ENCODE measurements at places on chromosomes 1 and 21.

DNA sequence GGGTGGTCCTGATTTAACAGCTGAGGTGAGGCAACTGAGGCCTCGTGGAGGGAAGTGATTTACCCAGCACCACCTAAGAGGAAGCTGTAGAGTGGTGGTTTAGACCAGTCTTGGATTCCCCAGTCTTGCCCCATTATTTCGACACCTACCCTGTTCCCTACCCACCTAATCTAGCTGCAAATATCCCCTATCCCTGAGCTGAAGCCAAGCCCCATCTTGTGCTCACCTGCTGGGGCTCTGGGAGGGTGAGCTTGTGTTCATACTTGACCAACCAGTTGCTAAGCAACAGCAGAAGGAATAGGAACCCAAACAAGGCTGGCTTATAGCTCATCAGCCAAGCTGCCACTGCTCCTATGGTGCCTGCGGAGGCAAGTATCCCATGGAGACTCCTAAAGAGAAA is 2.0 kb downstream of the TEX46 start:
- DNase-seq = no peak

GRCh38 chr1:108100148-108100547 is 100.0 kb downstream of the SLC25A24 start:
- DNase-seq = no peak

DNA sequence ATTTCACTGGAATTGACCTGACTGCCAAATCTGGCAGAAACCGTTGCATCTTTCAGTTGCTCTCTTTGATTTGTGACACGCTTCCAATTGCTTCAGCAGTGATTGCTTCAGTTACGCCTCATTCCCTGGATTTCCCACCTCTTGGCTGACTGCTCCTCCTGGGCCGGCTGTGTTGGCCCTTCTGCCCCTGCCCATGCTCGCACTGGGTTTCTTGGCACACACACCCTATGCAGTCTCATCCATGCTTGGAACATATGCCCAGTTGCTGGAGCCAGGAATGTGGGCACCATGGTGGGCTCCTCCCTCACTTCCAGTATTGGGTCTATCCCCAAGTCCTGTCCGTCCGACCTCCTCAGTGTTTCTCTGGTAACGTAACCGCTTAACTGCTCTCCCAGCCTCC is 2.2 kb upstream of the ZBTB21 start:
- DNase-seq = no peak

- DNase-seq = no peak
Observed at GRCh38 chr21:32867597-32867996, 96.0 kb upstream of the PAXBP1 start.

DNA sequence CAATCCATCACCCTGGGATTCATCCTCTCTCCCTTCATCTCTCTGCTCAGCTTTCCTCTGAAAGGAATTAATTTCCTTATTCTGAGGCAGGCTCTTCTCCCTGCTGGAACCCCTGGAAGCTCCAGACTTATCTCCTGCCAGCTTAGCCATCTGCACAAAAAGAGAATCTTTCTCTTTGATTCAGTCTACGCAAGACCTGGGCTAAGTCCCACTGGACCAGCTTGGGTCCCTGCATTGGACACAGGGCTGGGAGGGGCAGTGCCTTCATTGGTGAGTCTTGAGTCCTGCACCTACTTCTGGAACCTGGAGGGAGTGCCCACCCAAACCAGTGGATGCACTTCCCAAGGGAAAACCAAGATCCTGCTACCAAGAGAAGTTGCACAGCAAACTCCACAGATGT is 271.7 kb upstream of the CSF3R start:
- DNase-seq = no peak

- DNase-seq = no peak
Observed at GRCh38 chr1:186009039-186009737, 275.0 kb downstream of the HMCN1 start.

DNA sequence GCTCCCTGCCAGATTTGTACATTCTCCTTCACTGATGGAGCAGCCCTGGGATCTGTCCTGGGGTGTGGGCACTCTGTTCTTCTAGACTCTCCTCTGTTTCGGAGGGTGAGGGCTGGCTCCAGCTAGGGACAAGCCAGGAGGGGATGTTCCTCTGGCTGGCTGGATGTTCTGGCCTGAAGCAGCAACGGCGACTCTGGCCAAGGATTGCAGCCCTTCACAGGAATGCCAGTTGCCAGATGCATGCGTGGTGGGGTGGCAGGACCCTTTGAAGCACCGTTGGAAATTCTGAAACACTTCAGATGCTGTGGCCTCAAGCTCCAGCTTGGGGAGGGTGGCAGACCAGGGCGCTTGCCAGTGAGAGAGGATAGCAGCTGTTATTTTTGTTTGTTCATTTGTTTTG is 210.9 kb downstream of the TRABD2B start:
- no peak for DNase-seq

GRCh38 chr1:24562625-24563024 is 6.7 kb downstream of the NCMAP start:
- DNase-seq = no peak

- DNase-seq = no peak
Observed at GRCh38 chr1:183245357-183245756, 59.3 kb downstream of the LAMC2 start.
